Naive thymus-derived CD8-positive, alpha-beta T cell (primary cell): ENCODE measurements at places on chromosomes 5 and 9.

DNA sequence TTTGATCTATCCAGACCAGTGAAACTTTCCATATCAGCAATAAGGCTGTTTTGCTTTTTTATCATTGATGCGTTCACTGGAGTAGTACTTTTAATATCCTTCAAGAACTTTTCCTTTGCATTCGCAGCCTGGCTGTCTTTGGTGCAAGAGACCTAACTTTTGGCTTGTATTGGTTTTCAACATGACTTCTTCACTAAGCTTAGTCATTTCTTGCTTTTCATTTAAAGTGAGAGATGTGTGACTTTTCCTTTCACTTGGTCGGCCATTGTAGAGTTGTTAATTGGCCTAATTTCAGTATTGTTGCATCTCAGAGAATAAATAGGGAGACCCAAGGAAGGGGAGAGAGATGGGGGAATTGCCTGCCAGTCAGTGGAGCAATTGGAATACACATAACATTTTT is 26.4 kb upstream of the CMYA5 start:
- no peak for DNase-seq

- no peak for DNase-seq
These were observed 11.7 kb upstream of the FGF1 start for GRCh38 chr5:142697356-142698255.

DNA sequence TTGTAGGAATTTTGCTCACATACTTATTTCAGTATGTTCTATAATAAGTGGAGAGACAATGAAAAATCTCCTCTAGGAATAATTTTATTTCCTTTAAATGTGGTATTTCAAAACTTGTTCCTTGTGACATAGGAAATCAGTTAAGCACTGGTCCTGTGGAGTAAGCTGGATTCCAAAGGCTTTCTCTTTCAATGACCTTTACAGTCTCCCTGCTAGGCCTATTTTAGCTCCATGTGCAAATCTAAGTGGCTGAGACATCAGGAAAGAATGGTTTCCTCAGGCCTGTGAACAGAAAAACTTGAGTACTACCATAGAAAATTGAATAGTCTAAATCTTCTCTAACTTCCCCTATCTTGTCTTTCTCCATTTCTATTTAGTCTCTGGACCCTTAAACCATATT is 514.2 kb upstream of the TLE4 start:
- DNase-seq = no peak

- no peak for DNase-seq
These were observed 28.6 kb upstream of the IL13 start for GRCh38 chr5:132629230-132629944.

DNA sequence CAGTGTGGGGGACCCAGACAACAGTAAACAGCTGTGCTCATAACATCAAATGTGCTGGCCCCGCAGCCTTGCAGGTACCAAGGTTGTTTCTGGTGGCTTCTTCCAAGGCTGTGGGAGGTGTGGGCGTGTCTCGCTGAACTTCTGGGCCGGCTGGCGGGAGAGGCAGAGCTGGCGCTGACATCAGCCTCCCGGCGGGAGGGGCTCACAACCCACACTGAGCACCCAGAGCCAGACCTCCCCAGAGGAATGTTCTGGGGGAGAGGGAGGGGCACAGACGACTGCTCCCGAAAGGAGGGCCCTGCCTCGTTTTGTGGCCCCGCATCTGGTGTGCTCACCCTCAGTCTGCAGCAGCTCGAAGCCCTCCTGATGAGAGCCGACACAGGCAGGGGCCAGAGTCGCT is 6.9 kb upstream of the SLC12A7 start:
- DNase-seq = no peak

DNA sequence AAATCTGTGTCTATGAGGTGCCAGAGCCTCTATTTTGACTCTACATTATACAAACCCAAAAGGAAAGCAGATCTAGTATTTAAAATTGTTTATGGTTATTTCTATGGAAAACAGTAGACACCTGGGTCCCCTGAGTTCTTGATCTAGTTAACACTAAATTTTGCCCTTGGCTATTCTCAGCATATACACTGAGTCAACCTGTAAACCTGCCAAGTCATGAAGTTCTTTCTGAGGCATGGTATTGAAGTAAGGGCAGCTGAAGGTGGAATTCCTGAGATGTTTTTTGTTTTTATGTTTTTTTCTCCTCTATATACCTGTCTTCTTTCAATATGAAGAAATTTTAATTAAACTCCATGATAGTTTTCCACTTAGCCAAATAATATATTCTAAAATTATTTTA is 120.2 kb downstream of the PDE4D start:
- DNase-seq = no peak

GRCh38 chr5:176559683-176560082 is 10.5 kb downstream of the CDHR2 start:
- DNase-seq = no peak

DNA sequence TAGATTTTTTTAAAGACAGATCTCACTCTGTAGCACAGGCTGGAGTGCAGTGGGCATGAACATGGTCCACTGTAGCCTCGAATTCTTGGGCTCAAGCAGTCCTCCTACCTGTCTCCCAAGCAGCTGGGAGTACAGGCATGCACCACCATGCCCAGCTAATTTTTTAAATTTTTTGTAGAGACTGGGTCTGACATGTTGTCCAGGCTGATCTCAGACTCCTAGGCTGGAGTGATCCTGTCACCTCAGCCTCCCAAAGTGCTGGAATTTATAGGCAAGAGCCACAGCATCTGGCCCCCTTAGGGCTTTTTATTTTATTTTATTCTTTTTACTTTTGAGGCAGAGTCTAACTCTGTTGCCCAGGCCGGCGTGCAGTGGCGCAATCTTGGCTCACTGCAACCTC is 56.4 kb downstream of the NSD1 start:
- no peak for DNase-seq

GRCh38 chr9:4317681-4318080 is 17.8 kb upstream of the GLIS3 start:
- no peak for DNase-seq

DNA sequence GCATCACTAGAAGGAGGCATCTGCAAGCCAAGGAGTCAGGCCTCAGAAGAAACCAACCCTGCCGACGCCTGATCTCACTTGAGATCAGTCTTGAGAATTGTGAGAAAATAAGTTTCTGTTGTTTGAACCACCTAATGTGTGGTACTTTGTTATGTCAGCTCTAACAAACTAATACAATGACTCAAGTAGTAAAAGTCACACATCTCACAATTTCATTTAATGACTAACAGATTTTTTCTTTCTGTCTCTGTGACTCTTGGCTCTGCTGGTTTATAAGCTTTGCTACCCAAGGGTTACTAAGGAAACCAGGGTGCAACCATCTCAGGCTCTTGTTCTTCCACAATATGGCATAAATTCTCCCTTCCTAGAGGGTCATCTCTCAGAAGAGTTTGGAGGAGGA is 315.8 kb upstream of the GRAMD2B start:
- no peak for DNase-seq

DNA sequence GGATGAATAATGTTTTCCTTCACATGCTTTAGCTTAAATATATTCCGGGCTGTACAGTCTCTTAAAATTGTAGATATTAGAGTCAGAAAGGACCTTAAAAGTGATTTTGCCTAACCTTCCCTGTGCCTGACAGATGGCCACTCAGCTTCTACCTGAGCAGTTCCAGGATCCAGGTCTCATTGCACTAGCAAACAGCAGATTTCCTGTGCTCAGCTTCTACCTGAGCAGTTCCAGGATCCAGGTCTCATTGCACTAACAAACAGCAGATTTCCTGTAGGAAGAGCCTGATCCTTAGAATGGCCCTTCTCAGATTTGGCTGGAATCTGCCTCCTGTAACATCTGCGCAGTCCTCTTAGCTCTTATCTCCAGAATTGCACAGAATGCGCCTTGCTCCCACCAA is 219.8 kb downstream of the AOPEP start:
- DNase-seq = no peak

GRCh38 chr9:73979894-73980264 is 517.3 kb upstream of the RORB start:
- no peak for DNase-seq

- no peak for DNase-seq
These were observed 75.7 kb upstream of the SAP30L start for GRCh38 chr5:154370119-154370518.

- DNase-seq = no peak
These were observed 14.2 kb upstream of the AGGF1 start for GRCh38 chr5:77015938-77016569.

DNA sequence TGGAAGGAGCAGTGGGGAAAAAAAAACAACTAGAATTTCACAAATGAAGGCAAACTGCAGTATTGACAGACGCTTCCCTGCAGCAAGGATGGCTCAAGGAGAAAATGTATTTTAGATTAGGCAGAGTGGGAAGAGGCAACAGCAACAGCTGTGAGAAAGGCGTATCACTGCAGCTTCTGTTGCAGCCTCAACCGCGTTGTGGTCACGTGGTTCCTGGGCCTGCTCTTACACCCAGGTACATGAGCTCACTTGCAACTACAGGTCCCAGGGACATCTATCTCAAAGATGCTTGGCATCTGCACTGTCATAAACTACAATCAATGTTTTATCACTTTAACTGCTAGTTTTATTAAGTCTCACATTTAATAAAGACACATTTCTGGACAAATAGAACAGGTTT is 36.0 kb upstream of the GOLM1 start:
- DNase-seq = no peak

DNA sequence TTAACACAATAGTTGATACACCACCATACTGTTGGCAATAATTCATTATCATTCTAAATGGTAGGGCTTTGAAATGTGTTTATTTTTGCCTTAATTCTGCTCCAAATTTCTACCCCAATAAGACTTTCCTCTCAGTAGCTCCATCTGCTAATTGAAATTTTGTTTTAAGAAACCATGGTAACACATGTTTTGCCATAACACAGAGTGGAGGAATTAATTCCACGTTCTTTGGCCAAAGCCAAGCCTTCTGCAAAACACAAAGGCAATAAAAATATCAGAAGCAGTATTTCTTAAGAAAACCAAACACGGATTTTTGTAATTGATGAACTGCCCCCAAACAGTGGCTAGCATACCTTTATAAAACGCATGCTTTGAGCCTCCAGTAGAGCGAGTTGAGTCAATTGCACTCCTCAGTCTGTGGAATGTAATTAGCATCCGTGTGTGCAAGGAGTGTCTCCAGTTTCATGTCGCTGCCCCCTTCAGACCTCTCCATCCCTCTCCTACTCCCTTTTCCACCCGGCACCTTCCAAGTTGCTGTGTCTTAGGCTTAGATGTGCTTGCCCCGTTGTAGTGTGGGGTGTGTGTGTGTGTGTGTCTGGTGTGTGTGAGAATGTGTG is 58.2 kb upstream of the CKS2 start:
- DNase-seq = no peak

GRCh38 chr9:134570151-134570621 is 71.4 kb upstream of the COL5A1 start:
- no peak for DNase-seq

- no peak for DNase-seq
These were observed 277.3 kb downstream of the GLIS3 start for GRCh38 chr9:4022435-4023067.

DNA sequence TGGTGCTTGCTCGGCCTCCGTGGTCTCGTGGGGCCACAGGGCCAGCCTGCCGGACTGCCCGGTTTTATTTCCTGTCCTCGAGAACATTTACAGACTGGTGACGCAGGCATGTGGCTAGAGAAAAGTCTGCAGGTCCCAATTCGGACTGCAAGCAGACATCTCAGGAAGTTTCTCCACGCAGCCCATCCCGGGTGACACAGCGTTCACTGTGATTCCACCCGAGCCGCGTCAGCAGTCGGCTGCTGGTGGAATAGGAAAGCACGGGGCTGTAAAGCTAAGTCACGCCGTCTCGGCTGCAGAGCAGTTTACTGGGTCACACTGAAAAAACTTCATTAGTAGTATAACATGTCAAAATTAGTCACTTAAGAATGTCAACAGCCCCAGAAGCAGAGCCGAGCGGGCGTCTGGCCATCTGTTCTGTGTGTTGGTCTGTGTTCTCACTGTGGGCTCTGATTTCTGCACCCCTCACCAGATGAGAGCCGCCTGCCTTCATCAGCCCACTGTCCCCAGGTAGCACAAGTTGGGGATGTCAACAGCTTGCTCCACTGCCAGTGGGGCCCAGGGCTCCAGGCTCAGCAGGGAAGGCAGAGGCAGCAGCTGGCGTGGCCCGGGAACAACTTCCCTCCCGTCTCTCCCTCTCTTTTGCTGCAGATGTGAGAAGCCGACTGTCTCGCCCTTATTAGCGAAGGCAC is 363.7 kb downstream of the IRX2 start:
- DNase-seq = no peak

GRCh38 chr5:155129513-155129880 is 115.9 kb downstream of the KIF4B start:
- DNase-seq = no peak

DNA sequence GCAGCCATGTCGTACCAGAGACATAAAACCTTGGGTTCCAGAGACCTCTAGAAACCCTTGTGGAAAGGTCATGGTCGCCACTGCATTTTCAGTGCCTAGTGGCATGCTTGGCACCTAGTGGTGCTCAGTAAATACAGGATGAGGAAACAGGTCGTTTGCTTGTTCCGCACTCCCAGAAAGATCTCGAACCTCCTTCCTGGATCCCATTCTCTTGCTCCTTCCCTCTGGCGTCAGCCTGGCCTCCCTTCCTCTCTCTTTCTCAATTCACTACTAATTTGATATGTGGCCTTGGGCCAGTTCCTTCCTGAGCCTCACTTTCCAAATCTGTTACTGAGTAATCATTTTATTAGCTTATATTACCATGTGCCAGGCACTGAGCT is 4.4 kb downstream of the NDST1 start:
- no peak for DNase-seq

DNA sequence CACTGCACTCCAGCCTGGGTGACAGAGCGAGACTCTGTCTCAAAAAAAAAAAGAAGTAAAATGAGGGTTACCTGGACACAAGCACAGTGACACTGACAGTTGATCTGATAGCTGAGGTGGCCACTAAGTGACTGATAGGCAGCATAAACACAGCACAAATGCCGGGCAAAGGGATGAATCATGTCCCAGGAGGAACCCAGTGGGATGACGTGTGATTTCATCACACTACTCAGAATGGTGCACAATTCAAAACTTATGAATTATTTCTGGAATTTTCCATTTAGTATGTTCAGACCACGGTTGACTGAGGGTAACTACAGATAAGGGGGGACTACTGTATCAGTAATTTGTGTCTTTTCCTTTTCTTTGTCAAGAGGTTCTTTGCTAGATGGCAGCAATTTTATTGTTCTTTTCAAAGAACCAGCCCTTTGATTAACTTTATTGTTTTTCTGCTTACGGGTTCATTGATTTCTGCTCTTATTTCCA is 34.3 kb upstream of the RNF130 start:
- DNase-seq = no peak

DNA sequence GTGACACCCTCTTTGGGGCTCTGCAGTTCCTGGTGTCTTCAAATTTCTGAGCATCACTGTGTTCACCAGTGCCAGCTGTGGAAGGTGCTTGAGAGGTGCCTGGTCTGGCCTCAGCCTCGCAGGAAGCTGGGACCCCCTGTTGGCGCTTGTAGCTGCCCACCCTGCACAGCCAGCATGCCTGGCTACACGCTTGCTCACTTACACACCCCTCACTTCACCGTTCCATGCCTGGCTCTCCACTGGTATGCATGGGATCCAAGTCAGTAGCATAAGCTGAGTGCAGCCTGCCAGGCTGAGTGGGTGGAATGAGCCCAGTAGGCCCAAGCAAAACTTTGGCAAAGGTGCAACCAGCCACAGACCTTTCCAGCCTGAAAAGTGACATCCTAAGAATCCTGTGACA is 801.4 kb upstream of the PTPRD start:
- DNase-seq = no peak

GRCh38 chr9:124257070-124257843 is 492 bp upstream of the NEK6 start:
- no peak for DNase-seq

- no peak for DNase-seq
These were observed 125.1 kb downstream of the KCNIP1 start for GRCh38 chr5:170628691-170629565.
